ENCODE measurements at places on chromosomes 3 and 15.

DNA sequence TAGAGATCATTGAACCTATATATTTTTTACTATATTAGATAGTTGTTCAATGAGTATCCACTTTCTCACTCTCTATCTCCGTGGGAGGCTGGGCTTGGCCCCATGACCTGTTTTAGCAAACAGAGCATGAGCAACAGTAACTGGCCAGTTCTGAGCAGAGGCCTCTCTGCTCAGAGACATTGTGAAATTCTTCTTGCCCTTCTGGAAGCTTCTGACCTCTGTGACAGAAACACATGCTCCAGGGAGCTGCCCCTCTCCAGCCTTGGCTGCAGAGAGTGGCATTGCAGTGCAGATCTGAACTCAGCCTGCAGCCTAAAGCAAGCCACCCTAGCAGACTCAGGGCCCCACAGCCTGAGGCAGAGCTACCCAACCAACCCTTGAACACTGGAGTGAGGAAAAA lies 20.5 kb downstream of the FAM240A start:
- no peak for DNase-seq

DNA sequence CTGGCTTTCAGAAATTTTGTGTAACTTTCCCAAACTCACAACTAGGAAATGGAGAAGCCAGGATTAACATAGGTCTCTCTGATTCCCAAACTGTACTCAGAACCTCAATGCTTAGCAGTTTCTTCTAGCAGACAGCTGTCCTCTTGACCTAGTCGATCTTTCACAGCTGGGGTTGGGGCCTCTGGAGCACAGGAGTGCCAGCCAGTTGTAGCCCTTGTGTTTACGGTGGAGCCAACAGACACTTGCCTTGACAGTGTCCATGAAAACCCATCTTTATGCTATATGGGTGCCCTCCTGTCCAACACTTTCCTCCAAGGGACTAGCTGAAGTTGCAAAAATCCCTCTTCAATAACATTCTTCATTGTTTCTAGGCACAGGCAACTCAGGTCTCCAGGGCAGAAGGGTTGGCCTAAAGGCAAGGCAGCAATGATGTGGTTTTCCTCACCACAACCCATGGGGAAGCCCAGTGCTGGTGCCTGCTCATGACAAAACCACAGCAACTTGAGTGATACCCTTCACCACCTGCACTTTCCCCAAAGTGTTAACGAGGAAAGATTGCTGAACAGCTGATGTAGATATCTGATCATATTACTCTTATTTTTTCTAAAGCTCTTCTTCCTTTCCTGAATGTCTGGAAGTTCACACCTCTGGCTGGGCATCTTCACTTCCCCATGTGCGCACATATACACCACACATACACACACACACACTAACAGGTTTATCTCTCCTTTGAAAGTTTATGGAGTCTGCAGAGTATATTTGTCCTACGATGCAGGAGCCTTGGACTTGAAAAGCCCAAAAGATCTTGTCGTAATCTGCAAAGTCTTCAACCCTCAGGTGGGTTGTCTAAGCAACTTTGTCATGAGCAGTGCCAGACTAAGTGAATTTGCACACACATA lies 11.0 kb upstream of the KNG1 start:
- DNase-seq = no peak

- DNase-seq = no peak
Measured at GRCh38 chr15:33960549-33960935, 7.8 kb upstream of the CHRM5 start.

DNA sequence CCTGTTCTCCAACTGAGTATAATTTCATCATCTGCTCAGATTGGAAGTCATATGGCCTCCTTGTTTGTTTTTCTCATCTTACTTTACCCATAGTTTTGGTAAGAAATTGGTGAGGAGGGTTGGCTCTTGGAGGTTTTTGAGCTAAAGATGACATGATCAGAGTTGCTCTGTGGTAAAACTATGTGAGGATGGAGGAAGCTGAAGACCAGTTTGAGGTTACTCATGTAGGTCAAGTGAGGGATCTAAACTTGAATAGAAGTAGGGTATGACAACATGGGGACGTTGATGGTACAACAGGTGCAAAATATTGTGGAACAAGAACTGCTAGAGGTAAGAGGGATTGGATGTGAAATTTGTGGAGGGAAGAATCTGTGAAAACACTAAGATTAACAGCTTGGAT lies 87.7 kb upstream of the NEO1 start:
- DNase-seq = no peak

DNA sequence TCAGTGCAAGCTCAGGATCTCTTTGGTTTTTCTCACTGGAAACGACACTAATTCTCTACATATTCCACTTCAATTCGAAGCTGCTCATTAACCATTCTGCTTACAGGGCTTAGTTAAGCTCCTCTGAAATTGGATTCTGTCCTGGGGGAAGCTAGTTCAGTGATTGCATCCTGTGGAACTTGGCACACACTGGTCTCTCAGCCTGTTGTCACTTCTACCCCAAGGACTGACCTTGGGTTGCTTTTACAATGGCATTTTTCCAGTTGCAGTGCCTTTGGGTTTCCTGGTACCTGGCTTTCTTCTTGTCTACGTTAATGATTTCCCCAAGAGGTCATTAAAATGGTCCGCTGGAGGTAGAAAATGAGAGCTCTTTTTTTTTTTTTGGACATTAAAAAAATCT lies 33.3 kb upstream of the GABRB3 start:
- DNase-seq = no peak

- peak; percentile 4 for DNase-seq
Measured at GRCh38 chr3:65751123-65751700, 287.5 kb downstream of the MAGI1 start.

- DNase-seq = no peak
Measured at GRCh38 chr3:172856795-172857742, 106.5 kb downstream of the ECT2 start.

GRCh38 chr3:41575724-41576123 lies 376.4 kb downstream of the CTNNB1 start:
- DNase-seq = no peak

DNA sequence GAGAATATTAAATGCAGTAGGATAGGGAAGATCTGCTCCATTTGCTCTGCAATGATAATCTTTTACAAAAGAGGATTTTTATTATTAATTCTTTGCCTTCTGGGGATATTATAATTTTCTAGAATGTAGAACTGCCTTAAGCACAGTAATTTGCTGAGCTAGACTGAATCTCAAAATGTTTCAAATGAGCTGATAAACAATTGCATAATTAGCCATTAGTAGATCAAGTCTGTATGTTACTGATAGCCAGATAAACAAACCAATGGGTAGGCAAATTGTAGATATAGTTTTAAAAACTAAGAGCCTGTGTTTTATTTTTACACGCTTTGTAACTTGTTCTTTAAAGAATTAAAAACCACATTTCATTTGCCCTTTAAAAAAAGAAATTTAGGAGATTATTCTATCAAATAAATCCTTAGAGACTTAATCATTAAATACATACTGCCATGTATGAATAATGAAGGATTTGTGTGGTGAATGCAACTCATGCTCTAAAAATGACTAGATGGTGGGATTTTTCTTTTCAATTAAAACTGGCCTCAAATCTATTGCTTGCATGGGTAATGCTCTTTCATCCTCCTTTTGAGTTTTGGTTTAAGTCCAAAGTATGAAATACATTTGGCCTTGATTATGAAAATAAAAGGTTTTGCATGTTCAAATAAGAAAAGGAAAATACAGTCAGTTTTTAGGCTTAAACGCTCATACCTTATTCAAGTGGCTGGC lies 32.6 kb upstream of the NANOGP8 start:
- no peak for DNase-seq

- DNase-seq = no peak
Measured at GRCh38 chr3:101091489-101091888, 98.3 kb upstream of the ABI3BP start.

DNA sequence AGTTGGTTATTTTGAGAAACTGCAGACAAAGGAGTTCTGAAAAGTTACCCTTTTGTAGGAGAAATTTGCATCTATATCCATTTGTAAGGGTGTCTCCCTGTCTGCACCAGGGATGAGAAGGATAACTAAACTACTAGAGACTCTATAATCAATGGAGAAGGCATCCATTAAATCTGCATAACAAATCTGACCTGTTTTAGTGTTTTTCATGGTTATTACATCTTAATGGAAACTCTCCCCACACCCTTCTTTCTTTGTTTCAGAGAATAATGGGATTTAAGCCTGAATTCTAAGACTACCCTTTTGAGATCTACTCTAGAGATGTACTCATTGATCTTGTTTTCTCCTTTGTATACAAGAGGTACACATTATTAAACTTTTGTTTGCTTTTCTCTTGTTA lies 82.0 kb upstream of the DAZL start:
- no peak for DNase-seq

DNA sequence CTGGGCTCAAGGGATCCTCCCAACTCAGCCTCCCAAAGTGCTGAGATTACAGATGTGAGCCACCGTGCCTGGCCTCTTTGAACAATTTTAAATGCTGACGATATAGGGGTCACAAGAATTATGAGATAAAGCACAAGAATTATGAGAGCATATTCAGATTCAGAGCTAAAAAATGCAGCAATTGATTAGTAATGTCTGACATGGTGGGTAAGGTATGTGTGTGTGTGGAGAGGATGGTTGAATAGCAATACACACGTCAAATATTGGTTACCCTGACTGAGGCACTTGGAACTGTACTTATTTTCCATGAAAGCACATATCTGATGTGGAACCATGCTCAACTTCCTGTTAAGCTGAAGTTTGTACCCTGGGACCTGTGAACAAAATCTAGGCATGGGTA lies 115.6 kb downstream of the EOMES start:
- DNase-seq = no peak

- no peak for DNase-seq
Measured at GRCh38 chr3:63493101-63493500, 159.4 kb upstream of the SNTN start.

GRCh38 chr3:98545940-98546339 lies 14.2 kb downstream of the GPR15 start:
- no peak for DNase-seq

DNA sequence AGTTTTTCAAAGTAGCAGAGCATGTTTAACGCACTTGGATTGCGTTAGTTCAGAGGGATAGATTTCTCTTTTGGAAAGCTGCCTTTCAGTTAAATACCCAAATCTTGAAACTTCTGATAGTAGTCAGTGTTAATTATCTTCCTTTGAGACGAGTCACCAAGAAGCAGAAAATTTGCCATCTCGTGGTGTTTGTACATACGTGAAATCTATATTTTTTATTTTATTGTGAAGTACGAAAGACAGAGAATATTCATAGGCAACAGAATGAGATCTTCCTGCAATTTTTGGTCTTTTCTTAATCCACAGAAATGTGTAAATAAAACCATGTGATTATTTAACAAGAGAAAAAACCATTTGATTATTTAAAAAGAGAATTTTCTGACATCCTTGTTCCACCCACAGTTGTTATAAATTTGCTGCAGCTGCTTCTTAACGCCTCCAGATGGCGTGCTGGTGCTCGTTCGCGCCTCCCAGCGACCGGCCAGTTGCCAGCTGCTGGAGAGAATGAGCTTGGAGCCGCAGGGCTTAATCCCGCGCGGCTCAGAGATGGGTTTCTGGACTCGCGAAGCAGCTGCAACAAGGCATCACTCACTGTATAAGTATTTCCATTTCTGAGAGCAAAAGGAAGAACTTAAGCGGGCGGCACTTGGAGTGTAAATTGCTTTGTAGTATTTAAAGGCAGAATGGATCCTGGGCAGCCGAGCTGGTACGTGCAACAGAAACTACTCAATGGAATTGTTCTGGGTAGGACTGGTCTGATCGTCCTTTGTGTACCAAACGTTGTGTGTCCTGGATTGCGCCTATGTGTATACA lies 10.5 kb upstream of the SLITRK3 start:
- peak; percentile 68 for DNase-seq

- DNase-seq = no peak
Measured at GRCh38 chr3:187648177-187648576, 22.0 kb downstream of the SST start.

- peak; percentile 70 for DNase-seq
Measured at GRCh38 chr3:102206511-102207031, 228.2 kb upstream of the ZPLD1 start.

- no peak for DNase-seq
Measured at GRCh38 chr15:72492733-72493132, 18.6 kb downstream of the ARIH1 start.

GRCh38 chr3:99666201-99666600 lies 27.8 kb downstream of the COL8A1 start:
- DNase-seq = no peak

- no peak for DNase-seq
Measured at GRCh38 chr3:191314109-191314728, 15.0 kb upstream of the CCDC50 start.

GRCh38 chr3:30341851-30342250 lies 264.6 kb upstream of the TGFBR2 start:
- no peak for DNase-seq

DNA sequence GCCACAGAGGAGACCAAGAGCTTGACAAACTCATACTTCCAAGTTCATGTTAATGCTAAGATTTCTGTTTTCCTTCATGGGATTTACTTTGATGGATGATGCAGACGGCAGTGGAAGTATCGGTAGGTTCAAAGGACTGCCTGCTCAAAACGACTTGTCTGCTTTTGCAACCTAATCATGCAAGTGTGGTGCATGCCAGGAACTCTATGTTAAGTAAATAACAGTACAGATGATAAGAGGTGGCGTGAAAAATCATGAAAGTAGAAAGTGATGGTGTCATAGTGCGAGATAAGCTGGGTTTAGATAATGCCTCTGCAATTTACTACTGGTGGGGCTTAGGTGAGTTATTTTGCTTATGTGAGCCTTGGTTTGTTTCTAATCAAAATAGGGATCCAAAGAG lies 14.7 kb upstream of the LMCD1 start:
- no peak for DNase-seq

GRCh38 chr3:159852821-159853505 lies 135.7 kb upstream of the IL12A start:
- no peak for DNase-seq

DNA sequence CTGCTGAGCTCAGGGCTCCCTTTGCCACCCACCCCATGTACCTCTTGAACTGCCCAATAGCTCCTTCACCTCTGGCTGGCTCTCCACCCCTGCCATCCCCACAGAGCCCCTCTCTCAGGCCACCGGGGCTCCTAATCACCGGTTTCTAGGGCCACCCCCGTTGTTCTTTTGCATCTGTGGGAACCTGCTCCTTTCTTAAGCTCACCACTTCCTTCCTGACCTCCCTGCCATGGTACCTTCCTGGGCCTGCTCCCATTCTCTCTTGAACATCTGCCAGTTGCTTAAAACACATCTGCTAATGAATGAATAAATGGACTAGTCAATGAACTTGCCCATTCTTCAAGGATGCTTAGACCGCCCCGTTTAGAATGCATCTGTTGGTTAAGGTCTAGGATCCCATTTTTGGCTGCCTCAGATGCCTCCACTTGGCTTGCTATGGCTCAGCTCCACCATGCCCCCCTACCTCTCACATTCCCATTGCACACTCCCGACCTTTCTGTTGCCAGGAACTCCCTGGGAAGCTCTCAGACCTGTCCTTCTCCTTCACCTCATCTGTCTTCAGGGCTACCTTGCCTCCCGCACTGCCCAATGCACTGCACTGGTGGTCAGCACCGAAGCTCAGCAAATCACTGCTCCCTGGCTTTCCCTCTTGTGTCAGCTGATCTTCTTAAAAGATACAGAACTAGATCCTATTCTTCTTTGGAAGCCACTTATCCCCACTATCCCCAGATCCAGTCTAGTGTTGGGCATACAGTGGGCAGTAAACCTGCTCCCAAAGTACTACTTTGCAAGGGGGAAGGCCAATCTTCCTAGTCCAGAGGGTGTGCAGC lies 9.1 kb downstream of the AMOTL2 start:
- DNase-seq = no peak

GRCh38 chr3:124094496-124094895 lies 102.6 kb upstream of the ROPN1 start:
- DNase-seq = no peak

- no peak for DNase-seq
Measured at GRCh38 chr15:30068326-30068725, 14.4 kb upstream of the GOLGA8J start.

All from fibroblast of the conjunctiva (primary cell).